MG63 (cell line): ENCODE measurements at places on chromosomes 12 and 14. TPM values are rescaled to one million over a fixed set of nuclear protein-coding genes. Genes with fewer than 3 reads are reported as not detected.
A peak's percentile ranks its signal among the peaks of the same experiment; 100 is the strongest.

DNA sequence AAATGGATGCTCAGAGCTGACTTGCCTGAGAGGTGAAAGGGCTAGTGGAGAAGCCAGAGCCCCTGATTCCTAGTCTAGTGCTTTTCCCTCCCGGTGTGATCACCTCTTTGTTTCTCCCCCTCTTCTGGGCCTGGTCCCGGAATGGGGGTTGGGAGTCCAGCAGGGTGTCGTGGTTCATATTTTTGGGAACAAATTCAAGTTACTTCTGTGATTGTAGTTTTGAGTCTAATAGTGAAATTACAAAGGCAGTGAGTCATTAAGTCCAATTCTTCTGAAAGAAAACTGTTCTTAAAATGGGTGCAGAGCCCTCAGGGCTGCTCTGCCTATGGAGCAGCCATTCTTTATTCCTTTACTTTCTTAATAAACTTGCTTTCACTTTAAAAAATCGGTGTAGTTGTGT lies 7.6 kb downstream of the SUSD6 start:
- no peak for DNase-seq

DNA sequence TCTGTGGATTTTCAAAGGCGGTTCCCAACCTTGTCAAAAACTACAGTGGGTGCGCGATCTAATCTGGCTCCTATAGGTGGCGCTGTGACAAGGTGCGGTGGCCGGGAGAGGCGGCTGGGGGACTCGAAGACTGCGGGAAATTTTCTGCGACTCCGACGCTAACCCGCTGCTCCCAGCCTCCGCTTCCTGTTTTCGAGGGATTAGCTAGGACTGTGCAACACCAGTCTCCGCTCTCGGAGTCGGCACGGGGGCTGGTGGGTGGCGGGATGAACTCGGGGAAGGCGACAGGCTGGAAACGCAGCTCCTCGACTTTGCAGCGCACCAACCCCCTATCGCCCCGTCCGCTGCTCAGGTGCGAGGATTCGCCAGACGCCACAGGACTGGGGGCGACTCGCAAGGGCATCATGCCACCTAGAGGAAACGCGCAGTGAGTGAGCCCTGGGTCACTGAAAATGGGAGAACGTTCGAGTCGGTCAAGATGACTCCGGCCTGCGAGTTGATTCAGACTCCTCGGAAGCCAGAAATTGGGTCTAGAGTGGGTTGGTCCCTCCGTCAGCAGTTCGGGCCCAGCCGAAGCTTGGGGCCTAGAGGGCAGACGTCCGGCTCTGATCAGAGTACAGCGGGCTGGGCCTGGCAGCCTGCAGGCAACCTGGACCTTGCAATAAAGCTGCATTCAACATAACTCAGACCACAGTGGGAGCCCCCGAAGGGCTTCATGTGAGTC lies 5.5 kb upstream of the PAX9 start:
- no peak for DNase-seq

- DNase-seq, result no peak
Observed at GRCh38 chr14:45633220-45633984, 380.4 kb upstream of the MIS18BP1 start.

DNA sequence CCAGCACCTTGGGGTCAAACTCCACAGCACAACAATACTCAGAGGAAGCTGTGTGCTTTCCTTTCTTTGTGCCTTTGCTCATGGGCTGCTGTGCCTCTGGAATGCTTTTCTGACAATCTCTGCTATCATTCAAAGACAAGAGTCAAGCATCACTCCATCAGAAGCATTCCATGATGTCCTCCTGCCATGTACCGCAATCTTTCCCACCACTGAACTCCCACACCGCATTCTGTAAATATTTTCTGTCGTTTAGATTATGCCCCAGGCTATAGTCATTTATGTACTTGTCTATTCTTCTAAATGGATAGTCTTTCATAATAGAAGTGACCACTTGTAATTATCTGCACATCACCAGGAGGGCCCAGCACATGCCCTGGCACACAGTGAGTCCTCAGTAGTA lies 327.8 kb downstream of the PDZRN4 start:
- DNase-seq, result no peak

DNA sequence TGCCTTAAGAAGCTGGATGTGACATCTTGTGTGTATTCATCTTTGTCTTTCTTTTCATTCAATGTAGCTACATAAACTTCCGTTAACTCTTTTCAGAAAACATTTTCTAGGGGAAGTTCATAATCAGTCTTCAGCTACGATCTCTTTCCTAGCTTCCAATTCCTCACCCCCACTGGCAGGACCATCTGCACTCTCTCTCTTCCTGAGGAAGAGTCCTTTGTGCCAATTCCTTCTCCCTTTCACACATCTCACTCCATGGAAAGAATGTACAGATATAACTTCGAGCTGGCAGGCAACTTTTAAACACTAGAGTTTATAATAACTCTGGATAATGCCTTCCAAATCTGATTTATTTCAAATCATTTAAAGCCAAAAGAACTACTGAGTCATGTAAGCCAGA lies 495.7 kb downstream of the GALC start:
- no peak for DNase-seq

DNA sequence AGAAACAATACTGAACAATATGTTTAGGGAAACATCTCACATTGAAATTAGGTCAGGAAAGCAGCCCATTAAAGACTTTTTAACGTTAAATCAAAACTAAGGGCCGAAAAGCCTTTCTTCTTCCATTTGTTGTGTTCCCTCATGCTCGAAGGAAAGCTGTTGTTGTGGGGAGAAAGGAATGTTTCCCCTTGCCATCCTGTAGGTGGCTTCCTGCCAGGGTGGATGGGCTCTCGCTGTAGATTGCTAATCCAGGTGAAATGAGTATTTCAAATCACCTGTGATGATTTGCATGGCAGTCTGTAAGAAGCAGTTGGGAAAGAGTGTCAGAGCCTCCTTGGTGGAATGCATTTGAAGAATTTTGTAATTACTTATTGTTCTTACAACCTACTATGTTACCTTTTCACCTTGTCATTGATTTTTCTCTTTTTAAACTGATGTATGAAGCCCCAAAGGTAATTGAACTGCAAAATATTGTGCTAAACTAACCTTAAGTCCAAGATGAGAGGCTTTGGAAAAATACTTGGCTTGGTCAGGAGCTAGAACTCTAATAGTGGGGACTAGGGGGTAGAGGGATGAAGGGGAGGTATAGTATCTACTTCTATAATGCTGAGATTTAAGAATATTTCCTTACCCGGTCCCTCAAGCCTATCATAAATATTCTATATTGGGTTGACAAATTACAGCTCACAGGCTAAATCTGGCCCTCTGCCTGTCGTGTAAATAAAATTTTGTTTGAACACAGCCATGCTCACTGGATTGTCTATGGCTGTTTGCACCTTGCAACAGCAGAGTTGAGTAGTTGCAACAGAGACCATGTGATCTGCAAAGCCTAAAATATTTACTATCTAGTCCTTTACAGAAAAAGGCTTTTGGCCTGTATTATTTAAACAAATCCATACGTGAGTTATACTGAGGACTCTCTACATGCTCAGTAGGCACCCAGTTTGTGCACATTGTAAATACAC lies 7.7 kb upstream of the DCP1B start:
- DNase-seq, result no peak

The GLT1D1 gene
- 0.39 and 4.2 TPM in 2 replicates for total RNA-seq

DNA sequence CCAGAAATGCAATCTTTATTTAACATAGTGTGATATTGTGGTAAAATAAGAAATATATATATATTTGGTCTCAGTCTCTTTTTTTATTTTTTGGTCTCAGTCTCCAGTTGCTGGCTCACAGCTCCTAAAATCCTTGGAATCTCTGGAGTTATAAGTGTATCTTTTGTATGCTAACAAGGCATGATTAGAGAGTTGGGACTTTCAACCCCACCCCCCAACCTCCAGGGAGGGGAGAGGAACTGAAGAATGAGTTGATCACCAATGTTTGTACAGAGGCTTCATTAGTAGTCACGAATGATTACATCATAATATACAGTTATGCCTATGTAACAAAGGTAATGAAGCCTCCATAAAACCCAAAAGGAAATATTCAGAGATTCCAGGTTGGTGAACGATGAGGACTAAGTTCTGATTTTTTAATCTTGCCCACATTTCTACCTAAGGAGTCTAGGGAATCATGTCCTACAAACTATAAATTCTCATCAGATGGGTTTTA lies 22.8 kb upstream of the LALBA start:
- no peak for DNase-seq

- peak; percentile 37 for DNase-seq
Observed at GRCh38 chr12:124404162-124404784, 109.4 kb downstream of the RFLNA start.

The CABP1 gene
- total RNA-seq, result not detected in 2 replicates

DNA sequence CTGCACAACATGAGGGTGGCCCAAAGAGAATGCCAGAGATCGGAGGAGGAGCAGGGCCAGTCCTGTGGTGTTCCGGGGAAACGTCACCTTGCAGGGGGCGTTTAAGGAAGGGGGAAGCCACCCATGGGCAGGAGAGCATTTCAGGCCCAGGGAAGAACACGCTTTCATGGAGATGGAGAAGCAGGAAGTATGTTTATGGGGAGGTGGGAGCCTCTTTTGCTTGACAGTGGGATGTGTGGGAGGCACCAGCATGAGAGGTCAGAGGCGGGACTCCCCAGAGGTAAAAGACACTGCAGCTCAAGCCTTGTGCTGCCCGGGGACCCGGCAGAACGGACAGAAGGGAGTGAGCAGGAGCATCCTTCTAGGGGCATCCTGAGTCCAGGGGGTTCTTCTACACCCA lies 1.3 kb upstream of the LRTM2 start:
- DNase-seq, result no peak

DNA sequence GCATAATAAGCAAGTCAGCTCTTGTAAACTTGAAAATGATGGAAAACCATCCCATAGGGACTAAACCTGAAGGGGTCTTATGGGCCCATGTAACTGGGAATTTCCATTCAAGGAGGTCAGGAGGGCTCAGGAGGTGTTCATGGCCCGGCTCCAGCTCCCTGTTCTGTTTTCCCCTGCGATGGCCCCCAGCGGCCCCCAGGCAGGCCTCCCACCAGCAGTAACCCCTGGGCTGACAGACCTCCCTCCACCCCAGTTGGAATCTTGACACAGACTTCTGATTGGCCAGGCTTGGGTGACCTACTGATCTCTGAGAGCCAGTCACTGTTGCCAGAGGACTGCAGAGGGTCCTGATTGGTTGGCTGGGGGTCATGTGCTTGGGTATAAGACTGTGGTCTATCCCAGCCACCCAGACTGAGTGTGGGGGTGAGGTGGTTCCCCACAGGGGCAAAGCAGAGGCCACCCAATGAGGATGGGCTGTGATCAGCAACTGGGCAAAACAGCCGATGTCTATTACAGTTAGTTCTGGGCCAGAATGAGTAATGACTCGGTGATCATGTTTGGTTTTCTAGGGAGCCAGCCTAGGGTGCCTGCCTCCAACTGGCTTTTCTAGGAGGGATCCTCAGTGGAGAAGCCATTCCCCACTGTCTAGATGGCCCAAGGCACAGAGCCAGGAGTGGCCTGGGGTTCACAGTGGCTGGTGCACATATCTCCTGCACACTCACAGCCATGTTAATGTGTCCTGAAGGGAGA lies 27.0 kb downstream of the RHOF start:
- DNase-seq, result peak; percentile 64
